ENCODE measurements at places on chromosomes 13 and 19.

GRCh38 chr19:11420429-11421370 is 1.6 kb upstream of the RGL3 start:
- H3K27me3 ChIP-seq = peaks cover 71% of the 10 kb centered on the region
- peak overlapping the region; percentile 63 for H3K4me3 ChIP-seq
- H3K27ac ChIP-seq = no peak overlapping the region

DNA sequence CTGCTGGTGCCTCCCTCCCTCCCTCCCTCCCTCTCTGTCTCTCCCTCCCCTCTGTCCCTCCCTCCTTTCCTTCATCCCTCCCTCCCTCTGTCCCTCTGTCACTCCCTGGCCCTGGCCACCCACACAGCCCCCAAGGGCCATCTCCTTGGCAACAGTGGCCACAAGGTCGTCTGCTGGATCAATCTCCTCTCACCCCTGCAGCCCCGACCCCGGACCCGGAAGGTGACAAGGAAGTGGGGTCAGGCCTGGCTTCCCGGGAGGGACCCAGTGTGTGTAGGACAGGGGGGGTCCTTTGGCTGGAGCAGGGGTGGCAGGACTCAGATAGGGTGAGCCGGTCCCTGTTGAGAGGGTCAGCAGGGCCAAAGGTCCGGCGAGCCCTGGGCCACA is 21.9 kb upstream of the TCF3 start:
- peaks cover 55% of the 10 kb centered on the region for H3K27me3 ChIP-seq
- no peaks in the 10 kb centered on the region for H3K4me1 ChIP-seq
- H3K4me3 ChIP-seq = no peak overlapping the region
- no peak for DNase-seq
- H3K27ac ChIP-seq = no peak overlapping the region

- DNase-seq = no peak
- H3K4me1 ChIP-seq = no peaks in the 10 kb centered on the region
- no peaks in the 10 kb centered on the region for H3K27me3 ChIP-seq
- H3K4me3 ChIP-seq = no peak overlapping the region
Observed at GRCh38 chr13:78102121-78102677, 183.6 kb upstream of the EDNRB start.

DNA sequence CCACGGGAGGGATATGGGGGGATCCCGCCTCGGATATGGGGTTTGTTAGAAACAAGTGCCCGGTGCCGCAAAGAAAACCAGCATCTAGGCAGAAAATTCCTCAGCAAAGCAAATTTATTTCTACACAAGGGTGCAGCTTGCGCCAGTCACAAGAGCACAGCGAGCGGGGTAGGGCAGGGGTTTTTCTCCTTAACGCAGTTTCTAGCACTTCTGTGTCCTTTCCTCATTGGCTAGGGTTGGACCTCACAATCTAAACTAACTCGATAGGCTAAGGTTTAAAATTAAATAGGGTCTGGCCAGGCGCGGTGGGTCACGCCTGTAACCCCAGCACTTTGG is 595 bp downstream of the ZNF440 start:
- H3K36me3 ChIP-seq = peaks cover 40% of the 10 kb centered on the region
- peak overlapping the region; percentile 74 for H3K27ac ChIP-seq
- no peak for DNase-seq
- no peaks in the 10 kb centered on the region for H3K27me3 ChIP-seq

- DNase-seq = no peak
- no peak overlapping the region for H3K4me3 ChIP-seq
- H3K4me1 ChIP-seq = peaks cover 25% of the 10 kb centered on the region
- no peaks in the 10 kb centered on the region for H3K36me3 ChIP-seq
- H3K27me3 ChIP-seq = no peaks in the 10 kb centered on the region
Observed at GRCh38 chr19:38044267-38045111, 137.5 kb downstream of the SIPA1L3 start.

DNA sequence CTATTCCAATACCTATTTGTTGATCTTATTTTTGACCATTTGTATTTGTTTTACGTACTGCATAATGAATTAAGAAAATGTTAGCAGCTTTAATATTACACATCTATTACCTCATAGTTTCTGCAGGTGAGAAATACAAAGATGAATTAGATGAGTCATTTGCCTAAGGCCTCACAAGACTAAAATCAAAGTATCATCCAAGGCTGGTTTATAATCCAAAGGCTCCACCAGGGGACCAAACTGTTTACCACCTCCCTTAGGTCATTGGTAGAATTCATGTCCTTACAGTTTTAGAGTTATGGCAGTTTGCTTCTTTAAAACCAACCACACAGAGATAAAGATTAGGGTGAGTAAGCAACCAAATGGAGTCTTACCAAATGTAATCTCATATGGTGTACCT is 848.1 kb downstream of the SLITRK6 start:
- no peaks in the 10 kb centered on the region for H3K36me3 ChIP-seq
- no peak for DNase-seq
- no peak overlapping the region for H3K27ac ChIP-seq
- no peaks in the 10 kb centered on the region for H3K27me3 ChIP-seq

DNA sequence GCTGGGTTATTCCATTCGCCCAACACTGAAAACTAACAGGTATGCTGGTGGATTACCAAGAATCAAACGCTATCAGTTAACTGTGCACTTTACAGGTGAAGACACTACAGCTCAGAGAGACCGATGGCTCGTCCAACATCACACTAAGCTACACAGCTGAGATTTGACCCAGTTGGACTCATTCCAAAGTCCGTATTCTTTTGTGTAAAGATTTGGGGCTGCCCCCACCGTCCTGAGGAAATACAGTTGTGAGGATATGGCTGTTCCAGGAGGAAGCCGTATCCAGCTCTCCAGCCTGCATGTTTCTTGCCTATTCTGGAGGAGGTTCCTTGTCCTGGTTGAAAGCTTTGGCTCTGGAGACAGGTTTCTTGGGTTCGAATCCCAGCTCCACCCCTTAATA is 4.2 kb downstream of the ZSCAN5A start:
- peaks cover 17% of the 10 kb centered on the region for H3K36me3 ChIP-seq
- no peak for DNase-seq
- no peaks in the 10 kb centered on the region for H3K27me3 ChIP-seq
- H3K27ac ChIP-seq = no peak overlapping the region
- H3K4me1 ChIP-seq = peaks cover 22% of the 10 kb centered on the region

GRCh38 chr19:7844951-7845350 is 14.9 kb downstream of the EVI5L start:
- no peaks in the 10 kb centered on the region for H3K36me3 ChIP-seq
- DNase-seq = no peak
- H3K27ac ChIP-seq = no peak overlapping the region
- no peak overlapping the region for H3K4me3 ChIP-seq
- no peaks in the 10 kb centered on the region for H3K27me3 ChIP-seq
- H3K4me1 ChIP-seq = no peaks in the 10 kb centered on the region

DNA sequence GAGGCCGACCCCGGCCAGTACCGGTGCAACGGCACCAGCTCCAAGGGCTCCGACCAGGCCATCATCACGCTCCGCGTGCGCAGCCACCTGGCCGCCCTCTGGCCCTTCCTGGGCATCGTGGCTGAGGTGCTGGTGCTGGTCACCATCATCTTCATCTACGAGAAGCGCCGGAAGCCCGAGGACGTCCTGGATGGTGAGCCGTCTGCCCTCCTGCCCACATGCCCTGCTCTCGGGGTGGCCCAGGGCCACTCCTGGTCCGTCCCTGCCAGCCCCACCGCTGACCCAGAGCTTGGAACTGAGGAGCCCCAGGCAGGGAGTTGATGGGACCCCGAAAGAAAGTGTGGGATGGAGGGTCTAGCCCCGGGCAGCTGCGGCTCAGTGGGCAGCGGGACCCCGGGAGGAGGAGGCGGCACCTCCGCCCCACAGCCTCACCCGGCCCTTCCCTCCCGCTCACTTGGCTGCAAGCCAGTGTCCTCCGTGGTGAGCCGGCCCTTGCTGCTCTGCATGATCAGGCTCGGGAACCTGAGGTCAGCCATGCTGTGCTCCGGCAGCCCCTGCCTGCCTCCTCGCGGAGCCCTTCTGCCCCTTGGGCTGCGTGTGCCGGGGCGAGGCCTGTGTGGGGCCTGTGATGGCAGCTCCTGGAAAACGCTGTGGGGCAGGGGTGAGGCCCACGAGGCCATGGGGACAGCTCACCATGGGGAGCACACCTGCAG is 8.1 kb upstream of the HCN2 start:
- H3K27me3 ChIP-seq = no peaks in the 10 kb centered on the region
- DNase-seq = no peak
- H3K27ac ChIP-seq = no peak overlapping the region
- no peak overlapping the region for H3K4me3 ChIP-seq
- H3K36me3 ChIP-seq = peaks cover 6% of the 10 kb centered on the region

- H3K4me3 ChIP-seq = no peak overlapping the region
- H3K27ac ChIP-seq = no peak overlapping the region
- H3K4me1 ChIP-seq = no peaks in the 10 kb centered on the region
- no peaks in the 10 kb centered on the region for H3K36me3 ChIP-seq
- no peaks in the 10 kb centered on the region for H3K27me3 ChIP-seq
Observed at GRCh38 chr13:70183041-70183440, 74.8 kb upstream of the KLHL1 start.

DNA sequence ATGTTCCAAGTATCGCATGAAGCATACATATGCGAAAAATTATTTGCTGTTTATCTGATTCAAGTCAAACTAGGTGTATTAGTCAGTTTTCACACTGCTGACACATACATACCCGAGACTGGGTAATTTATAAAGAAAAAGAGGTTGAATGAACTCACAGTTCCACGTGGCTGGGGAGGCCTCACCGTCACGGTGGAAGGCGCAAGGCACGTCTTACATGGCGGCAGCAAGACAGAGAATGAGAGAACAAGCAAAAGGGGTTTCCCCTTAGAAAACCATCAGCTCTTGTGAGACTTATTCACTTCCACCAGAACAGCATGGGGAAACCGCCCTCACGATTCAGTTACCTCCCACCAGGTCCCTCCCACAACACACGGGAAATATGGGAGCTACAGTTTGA is 13.0 kb upstream of the PROZ start:
- no peaks in the 10 kb centered on the region for H3K27me3 ChIP-seq
- DNase-seq = peak; percentile 18
- no peak overlapping the region for H3K4me3 ChIP-seq
- no peaks in the 10 kb centered on the region for H3K4me1 ChIP-seq

GRCh38 chr19:33161201-33161600 is 29.3 kb downstream of the WDR88 start:
- DNase-seq = no peak
- H3K27me3 ChIP-seq = no peaks in the 10 kb centered on the region
- peak overlapping the region; percentile 36 for H3K27ac ChIP-seq
- H3K4me3 ChIP-seq = peak overlapping the region; percentile 29
- H3K4me1 ChIP-seq = peaks cover 27% of the 10 kb centered on the region

DNA sequence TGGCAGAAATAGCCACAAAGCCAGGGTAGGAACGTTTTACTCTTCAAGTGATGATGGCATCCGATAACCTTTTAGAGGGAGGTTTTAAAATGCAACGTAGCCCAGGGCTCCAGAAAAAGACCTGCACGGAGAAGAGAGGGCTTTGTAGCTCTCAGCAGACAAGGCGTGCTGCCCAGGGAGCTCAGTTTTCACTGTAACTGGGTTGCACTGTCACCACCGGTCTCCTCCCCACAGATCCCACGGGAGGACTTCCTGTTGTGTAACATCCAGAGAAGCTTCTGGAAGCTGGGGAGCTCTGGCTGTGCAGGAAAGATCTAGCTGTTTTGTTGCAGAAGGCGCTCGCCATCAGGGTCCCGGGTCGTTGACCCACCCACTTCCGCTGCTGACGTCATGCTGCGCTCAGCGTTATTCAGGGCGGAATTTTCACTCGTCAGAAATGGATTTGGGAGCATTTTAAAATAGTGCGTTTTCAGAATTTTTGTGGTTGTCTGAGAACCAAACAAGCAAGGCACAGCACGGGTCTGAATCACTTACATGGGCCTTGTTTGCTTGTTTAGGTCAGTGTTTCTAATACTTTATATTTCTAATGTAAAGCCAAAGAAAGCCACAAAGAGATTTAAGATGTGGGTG is 50.8 kb downstream of the ATP11A start:
- no peaks in the 10 kb centered on the region for H3K27me3 ChIP-seq
- no peaks in the 10 kb centered on the region for H3K36me3 ChIP-seq
- DNase-seq = no peak
- no peaks in the 10 kb centered on the region for H3K4me1 ChIP-seq
- H3K27ac ChIP-seq = no peak overlapping the region

- no peaks in the 10 kb centered on the region for H3K36me3 ChIP-seq
- H3K27me3 ChIP-seq = no peaks in the 10 kb centered on the region
- no peak overlapping the region for H3K27ac ChIP-seq
- no peak for DNase-seq
- H3K4me3 ChIP-seq = no peak overlapping the region
- no peaks in the 10 kb centered on the region for H3K4me1 ChIP-seq
Observed at GRCh38 chr19:13079542-13079986, 23.1 kb downstream of the LYL1 start.

DNA sequence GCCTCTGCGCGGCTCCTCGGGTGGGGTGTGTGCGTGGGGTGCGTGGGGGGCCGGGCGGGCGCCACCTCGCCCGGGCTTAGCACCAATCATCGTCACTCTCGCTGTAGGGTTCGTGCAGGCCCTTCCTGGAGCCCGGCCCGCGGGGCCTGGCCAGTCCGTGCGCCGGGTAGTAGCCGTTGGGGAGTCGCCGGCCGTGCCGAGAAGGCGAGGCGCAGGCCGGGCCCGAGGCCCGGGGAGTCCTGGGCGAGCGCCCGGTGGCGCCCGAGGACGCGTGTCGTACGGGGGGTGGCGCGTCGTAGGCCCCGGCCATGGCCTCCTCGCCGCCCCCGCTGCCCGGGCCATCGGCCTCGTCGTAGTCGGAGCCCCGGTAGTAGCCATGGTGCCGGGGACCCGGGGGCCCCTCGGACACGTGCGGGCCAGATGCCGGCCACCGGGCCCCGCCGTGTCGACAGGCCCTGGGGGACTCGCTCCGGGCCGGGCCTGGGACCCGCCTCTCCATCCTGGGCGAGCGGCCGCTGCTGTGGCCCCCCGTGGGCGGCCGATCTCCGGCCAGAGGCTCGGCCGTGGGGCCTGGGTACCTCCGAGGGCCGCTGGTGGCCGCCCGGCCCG is 57.1 kb downstream of the IER2 start:
- no peak overlapping the region for H3K27ac ChIP-seq
- no peaks in the 10 kb centered on the region for H3K36me3 ChIP-seq
- peaks cover 8% of the 10 kb centered on the region for H3K4me1 ChIP-seq
- no peaks in the 10 kb centered on the region for H3K27me3 ChIP-seq

GRCh38 chr13:50672025-50672424 is 171.5 kb downstream of the DLEU7 start:
- H3K4me1 ChIP-seq = no peaks in the 10 kb centered on the region
- H3K27me3 ChIP-seq = peaks cover 38% of the 10 kb centered on the region
- no peak overlapping the region for H3K27ac ChIP-seq

GRCh38 chr13:75372517-75372916 is 109.5 kb downstream of the TBC1D4 start:
- H3K27ac ChIP-seq = no peak overlapping the region
- no peaks in the 10 kb centered on the region for H3K36me3 ChIP-seq
- no peak for DNase-seq
- H3K4me3 ChIP-seq = no peak overlapping the region

GRCh38 chr13:95403349-95404140 is 102.3 kb upstream of the ABCC4 start:
- H3K4me3 ChIP-seq = peak overlapping the region; percentile 94
- no peaks in the 10 kb centered on the region for H3K36me3 ChIP-seq
- no peak for DNase-seq
- H3K27ac ChIP-seq = no peak overlapping the region

Data from T-helper 2 cell treated with Interferon-gamma antibody and Interleukin-4, amounts not matched to agents 5 μg/mL and 100 μg/mL, for 36 hours (primary cell).